ENCODE measurements at places on chromosomes 16 and 17.
A peak's percentile ranks its signal among the peaks of the same experiment; 100 is the strongest.

- no peak for DNase-seq
Observed at GRCh38 chr17:71519285-71519684, 601.5 kb upstream of the SOX9 start.

- no peak for DNase-seq
Observed at GRCh38 chr16:55515111-55515510, 6.2 kb downstream of the LPCAT2 start.

DNA sequence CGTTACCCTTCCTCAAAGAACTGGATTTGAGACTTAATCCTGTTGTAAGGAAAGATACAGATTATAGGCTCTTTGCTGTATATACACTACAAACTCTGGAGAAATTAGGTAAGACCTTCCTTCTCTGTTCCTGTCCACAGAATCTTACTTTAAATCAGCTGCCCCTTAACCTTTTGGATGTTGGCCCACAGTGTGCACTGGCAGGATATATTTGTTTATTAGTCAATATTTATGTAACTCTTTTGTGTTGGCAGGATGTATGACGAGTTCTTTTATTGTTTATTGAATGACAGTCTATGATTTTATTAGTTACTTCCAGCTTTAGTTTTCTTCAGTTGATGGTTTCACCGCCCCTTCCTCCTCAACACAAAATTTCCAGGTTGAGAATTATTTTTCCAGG lies 19.7 kb downstream of the LRRC36 start:
- no peak for DNase-seq

DNA sequence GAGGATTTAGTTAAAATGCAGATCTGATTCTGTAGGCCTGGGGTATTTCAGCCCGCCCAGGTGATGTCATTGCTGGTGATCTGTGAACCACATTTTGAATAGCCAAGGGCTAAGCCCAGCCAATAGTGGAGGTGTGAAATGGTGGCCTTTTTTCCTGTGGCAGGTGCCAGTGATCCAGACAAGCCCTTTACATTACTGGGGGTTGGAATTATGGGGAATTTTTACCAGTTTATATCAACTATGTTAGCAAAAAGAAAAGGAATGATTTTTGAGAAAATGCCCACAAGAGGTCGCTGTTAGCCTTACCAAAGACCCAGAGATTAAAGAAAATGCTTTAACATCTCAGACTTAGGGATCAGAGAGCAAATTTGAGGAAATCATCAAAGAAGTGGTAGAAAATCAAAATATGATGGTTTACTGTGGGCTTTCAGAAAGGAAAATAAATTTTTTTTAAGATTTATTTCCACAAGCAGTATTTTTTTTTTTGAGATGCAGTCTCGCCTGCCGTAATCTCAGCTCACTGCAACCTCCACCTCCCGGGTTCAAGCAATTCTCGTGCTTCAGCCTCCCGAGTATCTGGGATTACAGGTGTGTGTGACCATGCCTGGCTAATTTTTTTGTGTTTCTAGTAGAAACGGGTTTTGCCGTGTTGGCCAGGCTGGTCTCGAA lies 3.9 kb downstream of the VPS35L start:
- DNase-seq, result peak; percentile 63

GRCh38 chr16:23072084-23072599 lies 77.1 kb downstream of the USP31 start:
- DNase-seq, result no peak

DNA sequence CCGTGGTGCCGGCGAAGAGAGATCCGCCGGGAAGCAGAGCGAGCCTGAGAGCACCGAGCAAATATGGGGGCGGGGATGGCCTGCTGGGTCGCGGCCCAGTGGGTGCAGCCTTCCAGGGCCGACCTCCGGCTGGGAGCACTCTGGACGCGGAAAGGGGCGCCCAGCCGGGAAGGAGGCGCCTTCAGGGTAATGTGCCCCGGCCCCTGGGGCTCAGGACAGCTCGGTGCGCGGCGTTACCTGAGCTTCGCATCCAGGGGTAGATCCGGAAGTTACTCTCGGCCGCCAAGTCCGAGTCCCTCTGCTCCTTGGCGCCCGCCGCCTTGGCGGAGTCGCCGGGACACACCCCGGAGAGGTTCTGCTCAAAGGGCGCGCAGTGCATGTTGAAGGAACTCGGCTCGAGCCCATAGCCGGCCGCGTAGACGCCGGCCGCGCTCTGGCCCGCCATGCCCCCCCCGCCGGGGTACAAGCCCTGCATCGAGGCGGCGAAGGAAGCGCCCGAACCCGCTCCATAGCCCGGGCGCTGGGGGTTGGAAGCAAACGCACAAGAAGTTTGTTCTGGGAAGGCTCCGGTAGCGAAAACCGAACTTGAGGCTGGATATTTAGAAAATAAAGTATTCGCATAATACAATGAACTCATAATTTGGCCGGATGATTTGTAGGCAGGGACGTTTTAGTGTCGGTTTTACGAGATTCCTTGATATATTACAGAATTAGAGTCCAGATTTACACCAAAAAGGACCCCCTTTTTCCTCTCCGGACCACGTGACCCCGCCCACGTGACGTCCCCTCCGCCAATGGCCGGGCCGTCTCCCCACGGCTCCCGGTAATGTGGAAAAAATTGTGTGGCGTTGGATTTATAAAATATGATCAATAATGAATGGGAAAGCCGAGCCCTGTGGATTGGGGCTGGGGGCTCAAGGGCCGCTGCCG lies at the start of gene HOXB7:
Gene HOXB7, minus strand, starts transcription at position 736 of the 930 bp plus-strand sequence. Its CDS starts 99 bp downstream, at position 637.
- peak; percentile 82 for DNase-seq

GRCh38 chr16:30546115-30546514 lies 11.5 kb upstream of the ZNF747 start:
- DNase-seq, result no peak

GRCh38 chr16:80226499-80226898 lies 314.3 kb upstream of the DYNLRB2 start:
- no peak for DNase-seq

DNA sequence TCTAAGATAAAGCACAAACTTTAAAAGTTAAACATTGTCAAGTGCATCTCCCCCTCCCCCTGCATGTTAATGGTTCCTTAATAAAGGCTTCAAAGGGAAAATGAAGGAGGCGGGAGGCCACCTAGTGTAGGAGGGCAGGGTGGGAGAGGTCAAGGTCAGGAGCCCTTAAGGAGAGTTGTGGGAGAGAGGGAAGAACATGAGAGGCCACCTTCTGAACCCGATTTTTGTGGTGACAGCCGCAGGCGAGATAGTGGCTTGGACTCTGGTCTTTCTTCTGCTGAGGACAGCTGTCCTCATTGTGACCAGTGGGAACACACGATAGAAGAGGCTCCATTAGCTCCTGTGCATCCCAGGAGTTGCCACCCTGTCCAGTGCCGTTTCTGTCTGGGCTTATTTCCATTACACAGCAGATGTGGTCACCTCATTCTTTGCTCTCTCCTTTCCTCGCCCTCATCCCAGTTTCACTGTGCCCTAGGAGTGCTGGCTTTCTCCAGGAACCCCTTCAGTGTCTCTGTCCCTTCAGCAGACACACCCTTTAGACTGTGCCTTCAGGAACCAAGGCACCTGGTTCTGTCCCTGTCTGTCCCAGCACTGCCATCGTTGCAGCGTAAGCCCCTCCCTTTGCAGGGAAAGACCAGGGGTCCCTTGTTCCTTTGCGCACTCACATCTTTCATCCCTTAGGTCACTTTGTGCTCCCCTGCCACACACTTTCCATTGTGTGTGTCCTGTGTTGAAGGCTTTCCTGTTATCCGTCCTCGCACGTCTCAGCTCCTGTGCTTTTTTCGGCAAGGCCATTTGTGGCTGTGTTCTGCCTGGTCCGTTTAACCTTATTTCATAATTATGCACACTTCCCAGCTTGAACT lies 7.5 kb downstream of the SEC14L1 start:
- no peak for DNase-seq

DNA sequence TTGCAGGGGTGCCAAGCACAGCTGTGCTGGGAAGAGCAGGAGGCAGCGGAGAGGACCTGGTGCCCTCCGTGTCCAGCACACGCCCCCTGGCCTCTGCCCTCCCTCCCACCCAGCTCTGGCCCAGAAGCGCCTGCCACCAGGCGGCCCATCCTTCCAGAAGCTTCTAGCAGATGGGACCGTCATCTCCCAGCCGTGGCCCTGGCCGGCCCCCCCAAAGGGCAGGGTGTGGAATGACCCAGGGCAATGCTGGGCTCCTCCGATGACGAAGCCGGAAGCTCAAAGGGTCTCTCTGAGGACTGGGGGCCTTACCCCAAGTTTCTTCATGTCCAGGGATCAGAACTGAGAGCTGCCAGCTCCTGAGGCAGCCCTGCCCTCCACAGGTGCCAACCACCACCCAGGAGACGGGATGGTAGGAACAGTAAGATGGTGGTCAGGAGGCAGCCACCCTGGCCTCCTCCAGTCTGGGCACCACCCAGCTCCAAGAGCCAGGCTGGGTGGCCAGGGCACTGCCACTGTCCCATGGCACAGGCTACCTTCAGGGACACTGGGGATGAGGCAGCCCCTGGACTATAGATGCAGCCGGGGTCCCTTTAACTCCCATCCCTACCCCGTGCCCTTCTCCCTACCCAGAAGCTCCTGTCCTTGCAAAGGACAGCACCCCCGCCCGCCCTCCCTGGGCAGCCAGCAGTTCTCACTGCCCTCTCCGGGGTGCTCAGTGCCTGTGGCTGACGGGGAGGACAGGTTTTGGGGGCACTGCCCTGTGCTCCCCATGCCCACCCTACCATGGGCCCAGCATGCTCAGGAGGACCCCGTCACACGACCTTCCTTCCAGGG lies 6.5 kb upstream of the CDH15 start:
- DNase-seq, result no peak

GRCh38 chr16:57810197-57811031 lies 8.1 kb upstream of the KIFC3 start:
- peak; percentile 91 for DNase-seq

GRCh38 chr17:44105941-44106340 lies 17.5 kb downstream of the HDAC5 start:
- no peak for DNase-seq

DNA sequence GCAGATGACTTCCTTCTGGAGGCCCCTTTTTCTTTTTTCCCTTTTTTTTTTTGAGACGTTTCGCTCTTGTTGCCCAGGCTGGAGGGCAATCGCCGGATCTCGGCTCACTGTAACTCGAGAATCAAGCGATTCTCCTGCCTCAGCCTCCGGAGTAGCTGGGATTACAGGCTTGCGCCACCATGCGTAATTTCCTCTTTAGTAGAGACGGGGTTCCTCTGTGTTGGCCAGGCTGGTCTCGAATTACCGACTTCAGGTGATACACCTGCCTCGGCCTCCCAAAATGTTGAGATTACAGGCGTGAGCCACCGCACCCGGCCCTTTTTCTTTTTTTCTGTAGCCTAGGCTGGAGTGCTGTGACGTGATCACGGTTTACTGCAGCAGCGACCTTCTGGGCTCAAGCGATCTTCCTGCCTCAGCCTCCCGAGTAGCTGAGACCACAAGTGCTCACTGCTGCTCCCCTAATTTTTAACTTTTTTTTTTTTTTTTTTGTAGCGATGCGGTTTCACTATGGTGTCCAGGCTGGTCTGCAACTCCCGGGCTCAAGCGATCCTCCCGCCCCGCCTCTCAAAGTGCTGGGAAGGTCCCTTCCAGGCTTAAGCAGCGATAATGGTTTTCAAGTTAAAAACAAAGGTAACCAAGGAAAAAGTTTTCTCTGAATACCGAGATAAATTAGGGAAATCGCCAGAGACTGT lies 956 bp upstream of the IST1 start:
- peak; percentile 80 for DNase-seq

GRCh38 chr16:11869353-11870228 lies 18.2 kb upstream of the RSL1D1 start:
- DNase-seq, result no peak

DNA sequence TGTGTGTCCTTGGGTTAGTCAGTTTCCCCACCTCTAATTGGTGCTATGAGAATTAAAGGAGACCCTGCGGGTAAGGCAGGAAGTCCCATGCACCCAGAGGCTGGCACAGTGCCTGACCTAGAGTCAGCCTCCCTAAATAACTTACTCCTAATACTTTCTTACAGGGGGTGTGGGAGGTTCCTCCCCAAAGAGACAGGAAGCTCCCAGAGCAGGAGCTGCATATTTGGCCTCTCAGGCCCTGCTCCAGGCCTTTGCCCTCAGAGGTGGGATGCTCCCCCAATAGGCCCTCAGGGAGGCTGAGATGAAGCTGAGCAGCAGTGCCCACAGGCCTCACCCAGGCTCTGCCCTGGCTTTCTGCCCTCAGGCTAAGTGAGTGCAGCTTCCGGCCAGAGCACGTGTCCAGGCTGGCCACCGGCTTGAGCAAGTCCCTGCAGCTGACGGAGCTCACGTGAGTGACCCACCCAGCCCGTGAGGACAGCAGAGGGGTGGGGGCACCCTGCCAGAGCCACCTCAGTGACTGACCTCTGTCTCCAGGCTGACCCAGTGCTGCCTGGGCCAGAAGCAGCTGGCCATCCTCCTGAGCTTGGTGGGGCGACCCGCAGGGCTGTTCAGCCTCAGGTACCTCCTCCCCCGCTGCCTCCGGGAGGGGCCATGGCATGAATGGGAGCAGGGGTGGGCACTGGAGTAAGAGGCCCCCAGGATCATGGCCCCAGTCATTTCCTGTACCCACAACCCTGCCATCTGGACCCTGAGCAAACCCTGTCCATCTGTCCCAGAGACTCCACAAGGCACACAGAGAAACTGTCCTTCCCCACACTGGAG lies 31.1 kb upstream of the CPNE2 start:
- DNase-seq, result no peak

- no peak for DNase-seq
Observed at GRCh38 chr16:84462296-84463210, 41.9 kb downstream of the MEAK7 start.

GRCh38 chr16:64012166-64012565 lies 1109.7 kb downstream of the CDH11 start:
- no peak for DNase-seq

DNA sequence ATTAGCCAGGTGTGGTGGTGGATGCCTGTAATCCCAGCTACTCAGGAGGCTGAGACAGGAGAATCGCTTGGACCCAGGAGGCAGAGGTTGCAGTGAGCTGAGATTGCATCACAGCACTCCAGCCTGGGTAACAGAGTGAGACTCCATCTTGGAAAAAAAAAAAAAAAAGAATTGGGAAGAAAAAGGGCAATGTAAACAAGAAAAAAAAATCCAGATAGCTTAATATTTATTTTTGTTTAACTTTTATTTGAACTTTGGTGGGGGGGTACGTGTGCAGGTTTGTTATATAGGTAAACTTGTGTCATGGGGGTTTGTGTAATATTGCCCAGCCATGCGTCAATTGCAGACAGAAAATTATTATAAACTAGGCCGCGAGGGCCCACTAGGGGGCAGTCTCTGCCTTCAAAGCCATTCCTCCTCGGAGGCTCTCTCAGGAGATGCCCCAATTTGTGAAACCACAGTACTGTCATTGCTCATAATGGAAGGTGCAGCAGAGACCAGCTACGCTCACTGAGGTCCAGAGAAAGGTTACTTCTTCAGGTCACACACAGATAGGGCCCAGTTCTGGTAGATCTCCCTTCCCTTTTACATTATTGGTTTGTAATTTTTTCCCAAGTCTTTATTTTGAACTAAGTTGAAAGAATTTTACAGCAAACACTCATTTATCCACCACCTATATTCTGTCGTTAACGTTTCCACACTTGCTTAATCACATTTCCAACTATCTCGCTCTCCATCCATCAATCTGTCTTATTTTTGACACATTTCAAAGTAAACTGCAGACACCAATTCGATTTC lies 206.2 kb downstream of the PRKCB start:
- DNase-seq, result peak; percentile 81

- peak; percentile 7 for DNase-seq
Observed at GRCh38 chr16:57627184-57627871, 1.1 kb upstream of the ADGRG1 start.

GRCh38 chr16:68396481-68396880 lies 51.8 kb downstream of the SMPD3 start:
- peak; percentile 62 for DNase-seq
